ENCODE measurements at places on chromosomes 12 and 14.

DNA sequence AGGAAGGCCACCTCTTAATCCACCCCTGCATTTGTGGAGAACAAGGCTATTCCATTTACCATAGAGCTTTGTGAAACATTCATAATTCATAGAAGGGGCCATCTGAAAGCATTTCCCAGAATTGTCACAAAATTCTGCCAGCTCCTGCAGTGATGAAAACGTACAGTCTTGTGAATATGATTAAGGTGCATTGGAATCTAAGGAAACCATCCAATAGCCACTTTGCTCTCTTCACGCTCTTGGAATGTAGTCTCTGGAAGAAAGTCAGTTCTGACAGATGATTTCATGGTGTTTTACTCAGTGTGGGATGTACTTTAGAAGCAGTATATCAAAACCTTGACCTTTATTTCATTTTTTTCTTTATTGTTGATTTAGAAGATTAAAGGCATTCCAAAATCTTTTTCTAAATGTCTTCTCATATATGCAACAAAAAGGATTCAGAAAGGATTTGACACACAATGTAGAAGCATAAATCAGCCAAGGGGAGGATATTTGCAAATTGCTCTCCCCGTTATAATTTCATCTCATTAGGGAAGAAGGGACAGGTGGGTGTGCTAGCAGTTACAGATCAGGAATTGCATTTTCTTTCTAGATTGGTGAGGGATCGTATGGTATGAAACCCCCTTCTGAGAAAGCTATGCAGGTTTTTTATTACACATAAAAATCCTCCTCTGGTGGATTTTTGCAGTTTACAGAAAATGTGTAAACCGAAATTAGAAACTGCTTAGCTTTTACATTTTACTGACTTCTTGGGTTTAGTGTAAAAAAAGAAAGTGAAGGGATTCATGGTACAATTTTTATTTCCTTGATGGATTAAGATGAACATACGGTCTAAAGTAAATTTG, 390.2 kb downstream of the LRIG3 start:
- no peak for DNase-seq

DNA sequence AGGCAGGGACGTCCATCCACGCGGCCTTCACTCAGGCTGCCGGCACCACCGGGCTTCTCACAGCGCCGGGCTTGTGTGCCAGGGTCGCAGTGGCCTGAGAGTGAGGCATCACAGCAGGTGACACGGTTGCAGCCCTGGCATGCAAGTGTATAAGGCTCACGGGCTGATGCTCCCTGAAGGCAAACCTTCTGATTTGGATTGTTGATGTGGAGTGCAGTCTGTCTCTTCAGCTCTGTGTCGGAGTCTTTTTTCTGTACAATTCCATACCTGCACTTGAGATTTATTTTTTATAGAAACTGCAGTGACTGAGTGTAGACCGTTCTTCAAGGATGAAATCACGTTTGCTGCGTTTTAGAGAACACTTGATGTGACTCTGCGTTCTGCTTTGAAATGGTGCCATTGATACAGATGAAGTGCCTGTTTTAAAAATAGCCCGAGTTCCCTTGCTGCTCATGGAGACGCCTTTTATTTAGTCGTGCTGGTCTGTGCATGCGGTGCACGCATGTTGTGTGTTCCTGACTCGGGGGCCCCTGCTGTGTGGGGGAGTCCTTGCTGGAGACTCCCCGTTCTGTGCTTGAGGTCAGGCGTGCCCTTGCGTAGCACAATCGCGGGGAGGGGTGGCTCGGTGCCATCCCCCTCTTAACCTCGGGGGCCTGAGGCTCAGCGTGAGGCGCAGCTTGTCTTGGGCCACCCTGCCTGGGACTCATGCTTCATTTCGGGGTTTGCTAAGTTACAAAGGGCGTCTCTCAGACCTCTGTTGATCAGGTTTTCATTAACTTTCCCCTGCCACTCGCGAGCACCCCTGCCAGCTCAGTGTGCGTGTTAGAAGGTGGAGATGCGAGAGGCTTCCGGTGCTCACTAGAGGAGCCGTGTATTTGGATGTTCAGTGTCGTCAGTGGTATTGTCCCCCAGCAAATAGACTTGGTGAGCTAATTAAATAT, 21.6 kb upstream of the AMN start:
- no peak for DNase-seq

- DNase-seq, result no peak
Measured at GRCh38 chr12:78483767-78484315, 380.7 kb upstream of the SYT1 start.

- DNase-seq, result no peak
Measured at GRCh38 chr12:13095266-13095995, 8.0 kb downstream of the GSG1 start.

DNA sequence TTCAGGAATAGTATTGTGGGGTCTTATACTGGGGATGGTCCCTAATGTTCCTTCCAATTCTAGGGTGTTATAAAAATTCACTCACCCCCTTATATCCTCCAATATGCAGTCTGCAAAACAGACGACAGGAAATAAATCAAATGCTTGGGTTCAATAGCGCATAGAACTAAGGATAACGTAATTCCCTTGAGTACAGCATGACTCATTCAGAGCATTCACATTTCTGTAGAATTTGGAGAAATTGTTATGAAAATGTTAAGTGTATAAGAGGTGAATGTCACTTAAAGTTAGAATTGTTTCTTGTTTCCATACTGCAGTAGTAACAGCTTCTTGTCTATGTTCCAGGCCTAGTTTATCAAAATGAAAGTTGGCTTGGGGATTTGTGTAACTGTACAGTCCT, 271.4 kb downstream of the RPS29 start:
- no peak for DNase-seq

DNA sequence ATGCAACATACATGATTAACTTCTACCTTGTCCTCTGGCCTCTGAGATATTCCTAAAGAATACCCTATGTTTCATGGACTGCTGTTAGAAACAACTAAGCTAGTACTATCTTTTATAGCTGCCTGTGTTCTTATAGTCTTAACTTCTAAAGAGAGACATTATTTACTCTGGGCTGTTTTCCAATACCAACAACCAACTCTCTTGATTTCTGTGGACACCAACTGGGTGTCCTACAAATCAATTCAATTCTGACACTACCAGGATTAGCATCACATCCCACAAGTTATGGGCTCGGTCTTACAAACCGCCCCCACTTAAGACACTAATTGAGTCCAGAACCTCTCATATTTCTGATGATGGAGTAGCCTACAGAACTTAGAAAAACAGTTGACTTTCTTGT, 8.3 kb downstream of the XPOT start:
- DNase-seq, result no peak

DNA sequence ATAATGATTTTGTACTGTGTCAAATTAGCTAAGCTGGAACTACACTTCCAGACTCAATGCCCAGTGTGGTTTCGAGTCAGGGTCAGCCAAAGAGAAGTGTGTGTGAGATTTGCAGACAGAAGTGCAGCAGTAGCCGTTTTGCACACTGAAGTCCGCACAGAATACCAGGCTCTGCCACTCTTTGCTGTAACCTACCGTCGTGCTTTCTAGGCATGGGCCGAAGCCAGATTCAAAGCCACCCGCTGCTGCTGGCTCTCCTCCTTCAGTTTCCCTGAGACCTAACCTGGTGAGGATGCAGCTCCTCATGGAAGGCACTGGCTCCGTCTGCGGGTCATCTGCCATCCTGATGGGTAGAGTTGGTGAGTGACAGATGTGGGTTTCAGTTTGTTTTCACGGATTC, 48.8 kb downstream of the LRTM2 start:
- no peak for DNase-seq

GRCh38 chr12:42725809-42726208, 136.3 kb upstream of the PRICKLE1 start:
- DNase-seq, result no peak

DNA sequence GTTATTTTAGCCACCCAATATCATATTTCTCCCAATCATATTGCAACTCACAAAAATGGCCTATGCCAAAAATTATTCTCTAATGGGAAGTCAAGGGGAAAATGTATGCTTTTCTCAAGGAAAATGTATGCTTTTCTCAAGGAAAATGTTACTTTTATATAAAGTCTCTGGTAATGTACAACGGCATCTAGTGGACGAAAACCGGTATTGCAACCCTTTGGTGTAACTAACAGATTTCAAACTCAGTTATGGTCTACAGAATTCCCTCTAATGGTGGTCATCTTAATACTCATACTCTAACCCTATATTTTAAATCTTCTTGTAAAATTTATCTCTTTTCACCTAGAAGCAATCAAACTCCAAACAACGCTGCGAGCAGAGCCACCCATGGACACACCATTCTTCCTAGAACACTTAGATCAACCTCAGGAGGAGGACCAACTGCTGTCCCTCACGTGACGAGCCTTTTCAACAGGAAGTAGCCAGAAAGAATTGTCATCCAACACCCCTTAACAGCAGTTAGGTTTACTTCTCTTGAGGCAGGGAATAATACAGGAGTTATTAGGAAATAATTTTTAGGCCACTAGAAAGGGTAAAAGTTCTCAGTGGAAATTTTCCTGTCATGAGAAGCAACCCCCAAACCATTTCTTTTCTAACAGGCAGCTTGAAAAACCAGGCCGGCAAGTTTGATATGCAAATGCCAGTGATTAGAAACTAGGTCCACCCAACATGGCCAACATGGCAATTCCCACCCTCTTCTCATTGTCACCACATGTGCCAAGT, 20.1 kb downstream of the APOBEC1 start:
- peak; percentile 36 for DNase-seq

DNA sequence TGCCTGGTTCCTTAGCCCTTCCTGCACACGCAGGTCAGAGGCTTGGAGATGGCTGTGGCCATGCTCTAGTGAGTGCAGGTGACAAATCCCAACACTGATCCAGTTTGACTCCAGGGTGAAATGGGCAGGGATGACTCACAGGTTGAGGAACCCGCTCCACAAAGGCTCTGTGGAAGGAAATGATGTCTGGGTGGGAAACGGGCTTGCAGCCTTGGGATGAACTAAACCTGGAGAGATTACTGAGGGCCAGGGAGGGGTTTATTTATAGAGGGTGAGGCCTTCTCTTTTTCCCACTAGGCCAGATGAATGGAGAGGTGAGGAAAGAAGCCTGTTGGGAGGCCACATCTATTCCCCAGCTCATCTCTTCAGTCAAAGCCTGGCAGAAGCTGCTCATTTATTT, 29.3 kb upstream of the EMP1 start:
- DNase-seq, result no peak

DNA sequence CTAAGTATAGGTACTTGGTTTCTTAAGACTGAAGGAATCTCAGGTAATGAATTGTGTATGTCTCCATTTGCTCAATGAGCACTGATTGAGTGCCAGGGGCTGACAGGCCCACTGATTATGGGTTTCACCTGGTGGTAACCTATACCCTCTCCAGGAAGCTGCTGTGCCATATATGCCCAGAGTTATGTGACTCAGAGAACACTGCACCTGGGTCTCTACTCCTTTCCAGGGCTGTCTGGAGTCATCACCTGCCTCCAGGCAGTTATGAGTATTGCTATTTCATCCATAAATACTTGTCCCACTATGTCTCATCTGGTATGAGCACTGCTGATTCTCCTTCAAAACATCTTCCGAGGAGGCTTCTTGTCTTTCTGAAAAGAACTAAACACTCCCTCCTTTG, 692.9 kb downstream of the BCL11B start:
- DNase-seq, result no peak

GRCh38 chr12:115470977-115471376, 787.0 kb upstream of the TBX3 start:
- no peak for DNase-seq

DNA sequence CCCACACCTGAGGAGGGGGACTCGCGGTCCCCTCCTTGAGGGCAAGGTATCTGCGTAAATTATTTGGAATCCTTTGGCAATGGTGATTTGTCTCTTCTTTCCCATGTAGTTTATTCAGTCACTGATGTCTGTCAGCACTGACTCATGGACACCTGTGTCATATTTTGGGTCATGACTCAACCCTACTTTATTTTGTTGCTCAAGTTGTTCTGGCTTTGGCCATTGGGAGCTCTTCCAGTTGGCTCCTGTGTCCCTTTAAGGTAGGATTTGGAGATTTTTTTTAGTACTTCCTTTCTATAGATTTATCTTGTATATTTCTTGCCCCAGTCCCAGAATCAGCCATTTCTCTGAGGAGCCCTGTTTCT, 47.4 kb upstream of the C14orf180 start:
- DNase-seq, result no peak
